Foreskin keratinocyte (primary cell): ENCODE measurements at places on chromosomes 11 and 22. TPM values are rescaled to one million over a fixed set of nuclear protein-coding genes. Genes with fewer than 3 reads are reported as not detected.

Gene CD248
- total RNA-seq, result not detected in 2 replicates

Gene OR4S1
- not detected in 2 replicates for total RNA-seq

Gene BTG4
- total RNA-seq, result 0.14 and 0.24 TPM in 2 replicates

Gene TMEM151A
- 0.04 TPM in 1 of 2 replicates, not detected in the other for total RNA-seq

Gene NLRP10
- 2.0 and 3.1 TPM in 2 replicates for total RNA-seq

Gene TRIM51
- not detected in 2 replicates for total RNA-seq

Gene WNT7B
- 9.5 and 41.8 TPM in 2 replicates for total RNA-seq

Gene TBX10
- total RNA-seq, result not detected in 2 replicates

Gene MS4A6A
- total RNA-seq, result not detected in 2 replicates

Gene APOA4
- total RNA-seq, result not detected in 2 replicates

Gene B4GALNT4
- total RNA-seq, result 12.7 and 28.4 TPM in 2 replicates

Gene NPAS4
- total RNA-seq, result not detected in 2 replicates

Gene OR10V1
- total RNA-seq, result not detected in 2 replicates

Gene OR10A2
- total RNA-seq, result not detected in 2 replicates

Gene TCIRG1
- total RNA-seq, result 36.7 and 46.0 TPM in 2 replicates

Gene DSCAML1
- total RNA-seq, result not detected in 2 replicates

Gene OR2AT4
- not detected in 2 replicates for total RNA-seq

Gene FBLN1
- total RNA-seq, result 31.9 and 44.6 TPM in 2 replicates

Gene CNGA4
- total RNA-seq, result 0.07 TPM in 1 of 2 replicates, not detected in the other

Gene DDI1
- total RNA-seq, result not detected in 2 replicates

Gene PANX2
- 0.53 and 1.0 TPM in 2 replicates for total RNA-seq

Gene GAL3ST1
- total RNA-seq, result not detected in 2 replicates

Gene ALX4
- not detected in 2 replicates for total RNA-seq

Gene CCDC188
- not detected in 2 replicates for total RNA-seq

Gene PIK3IP1
- 6.1 and 11.9 TPM in 2 replicates for total RNA-seq

Gene ZBTB16
- not detected in 2 replicates for total RNA-seq

Gene ZP1
- not detected in 2 replicates for total RNA-seq

Gene SERPING1
- total RNA-seq, result 13.0 and 14.1 TPM in 2 replicates

Gene CD6
- 0.14 and 0.18 TPM in 2 replicates for total RNA-seq

Gene TSSK2
- total RNA-seq, result not detected in 2 replicates

Gene SLC15A3
- total RNA-seq, result 2.6 and 7.5 TPM in 2 replicates

Gene SPCS2
- 81.9 and 85.4 TPM in 2 replicates for total RNA-seq

Gene CDC42EP2
- total RNA-seq, result 20.3 and 22.2 TPM in 2 replicates

Gene SLC22A6
- not detected in 2 replicates for total RNA-seq

Gene EXT2
- total RNA-seq, result 91.9 and 105 TPM in 2 replicates

Gene SLC5A4
- total RNA-seq, result not detected in 2 replicates

Gene TBX1
- 0.54 and 0.63 TPM in 2 replicates for total RNA-seq

Gene C22orf31
- not detected in 2 replicates for total RNA-seq

Gene LGALS12
- not detected in 2 replicates for total RNA-seq

Gene GVQW3
- 0.60 and 0.92 TPM in 2 replicates for total RNA-seq

Gene C22orf42
- total RNA-seq, result not detected in 2 replicates

Gene CYP2D6
- total RNA-seq, result 0.61 and 0.71 TPM in 2 replicates

Gene PHETA2
- total RNA-seq, result 5.9 and 6.3 TPM in 2 replicates

Gene OVCH2
- total RNA-seq, result 0.95 and 3.1 TPM in 2 replicates

Gene THYN1
- 52.7 and 55.2 TPM in 2 replicates for total RNA-seq

Gene DNAJC4
- 12.7 and 14.1 TPM in 2 replicates for total RNA-seq

Gene CCDC157
- 0.95 and 1.5 TPM in 2 replicates for total RNA-seq

Gene ZC3H12C
- 12.5 and 12.6 TPM in 2 replicates for total RNA-seq

Gene IL17REL
- not detected in 2 replicates for total RNA-seq
